ENCODE measurements at places on chromosomes 12 and 14. TPM values are rescaled to one million over a fixed set of nuclear protein-coding genes. Genes with fewer than 3 reads are reported as not detected.

DNA sequence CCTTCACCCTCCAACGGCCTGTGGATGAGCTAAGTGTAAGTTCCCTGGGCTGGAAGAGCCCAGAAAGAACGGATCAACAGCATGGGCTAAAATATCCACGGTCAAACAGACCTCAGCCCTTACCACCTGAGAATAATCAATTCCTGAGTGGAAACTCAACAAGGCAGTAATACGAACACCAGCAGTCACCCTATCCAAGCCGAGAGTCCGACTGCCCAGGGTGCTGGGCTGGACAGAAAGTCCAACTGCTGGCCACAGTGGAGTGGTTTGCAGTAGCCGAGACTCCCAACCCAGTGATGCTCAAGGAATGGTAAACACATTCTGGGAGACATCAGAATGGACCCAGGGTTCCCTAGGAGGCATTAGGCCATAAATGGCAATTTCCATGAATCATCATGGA, 36.8 kb downstream of the ANO2 start:
- H3K4me3 ChIP-seq, result no peak overlapping the region
- H3K27ac ChIP-seq, result no peak overlapping the region
- no peak for DNase-seq
- no peaks in the 10 kb centered on the region for H3K36me3 ChIP-seq

GRCh38 chr12:109840305-109841074, 7.3 kb upstream of the TRPV4 start:
- H3K36me3 ChIP-seq, result no peaks in the 10 kb centered on the region
- no peaks in the 10 kb centered on the region for H3K27me3 ChIP-seq
- H3K4me1 ChIP-seq, result no peaks in the 10 kb centered on the region

DNA sequence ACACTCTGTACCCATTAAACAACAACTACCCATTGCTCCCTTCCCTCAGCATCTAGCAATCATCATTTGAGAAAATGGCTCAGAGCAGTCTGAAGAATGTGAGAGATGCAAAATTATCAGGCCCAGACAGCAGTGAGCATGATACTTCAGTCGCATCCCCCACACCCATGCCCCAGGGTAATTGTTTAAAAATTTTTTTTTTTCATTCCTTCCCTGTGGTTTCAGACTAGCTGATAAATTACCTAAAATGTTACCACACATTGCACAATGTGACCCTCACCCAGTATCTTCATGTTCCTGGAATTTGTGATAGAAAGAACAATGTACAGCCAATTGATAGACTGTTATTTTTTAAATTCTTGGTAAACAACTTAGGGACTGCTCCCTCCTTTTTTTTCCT, 11.3 kb upstream of the USP15 start:
- H3K4me1 ChIP-seq, result no peaks in the 10 kb centered on the region
- no peaks in the 10 kb centered on the region for H3K27me3 ChIP-seq
- H3K4me3 ChIP-seq, result no peak overlapping the region

DNA sequence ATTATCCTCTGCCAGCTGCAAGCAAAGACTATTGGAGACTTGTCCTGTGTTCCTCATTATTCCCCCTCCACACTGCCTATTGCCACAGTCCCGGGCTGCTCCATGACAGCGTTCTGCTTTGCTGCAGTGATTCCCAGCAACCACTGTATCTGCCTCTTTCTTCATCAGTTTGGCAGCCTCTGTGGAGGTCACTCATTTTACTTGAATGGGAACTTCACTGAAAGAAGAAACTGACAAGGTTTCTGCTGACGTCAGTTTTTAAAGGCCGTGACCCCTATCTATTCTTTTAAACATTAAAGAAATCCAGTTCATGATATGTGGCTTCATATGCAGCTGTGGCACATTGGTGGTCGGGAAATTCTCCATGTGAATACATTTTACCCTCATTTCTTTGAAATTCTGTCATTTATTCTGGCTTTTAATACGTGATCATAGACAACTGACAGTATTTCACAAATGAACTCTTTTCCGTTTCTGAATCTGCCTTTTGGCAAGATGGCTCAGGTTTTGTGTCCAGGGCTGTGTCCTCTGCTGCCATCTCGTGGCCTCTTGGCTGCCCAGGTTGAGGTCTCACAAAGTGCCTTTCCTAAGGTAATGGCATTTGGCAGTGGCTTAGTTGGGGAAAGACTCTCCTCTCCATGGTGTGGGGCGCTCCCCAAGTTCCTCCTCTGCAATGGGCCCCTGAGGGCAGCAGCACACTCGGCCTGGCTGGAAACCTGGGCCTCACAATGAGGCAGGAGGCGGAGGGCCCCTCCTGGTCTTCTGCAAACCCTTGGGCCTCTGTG, 5.8 kb downstream of the TMEM253 start:
- DNase-seq, result peak; percentile 85
- H3K27me3 ChIP-seq, result no peaks in the 10 kb centered on the region
- H3K36me3 ChIP-seq, result no peaks in the 10 kb centered on the region
- H3K27ac ChIP-seq, result peak overlapping the region; percentile 54
- peak overlapping the region; percentile 1 for H3K4me3 ChIP-seq

GRCh38 chr12:27747111-27747820, 32.8 kb upstream of the KLHL42 start:
- H3K4me1 ChIP-seq, result peaks cover 20% of the 10 kb centered on the region
- H3K27ac ChIP-seq, result peak overlapping the region; percentile 53
- no peaks in the 10 kb centered on the region for H3K27me3 ChIP-seq
- no peak overlapping the region for H3K4me3 ChIP-seq

- no peaks in the 10 kb centered on the region for H3K27me3 ChIP-seq
- no peaks in the 10 kb centered on the region for H3K4me1 ChIP-seq
- no peak overlapping the region for H3K4me3 ChIP-seq
- H3K27ac ChIP-seq, result no peak overlapping the region
- H3K36me3 ChIP-seq, result no peaks in the 10 kb centered on the region
Measured at GRCh38 chr14:104494483-104494882, 85.1 kb upstream of the C14orf180 start.

GRCh38 chr14:96363751-96364336, 518 bp downstream of the GSKIP start:
- H3K4me3 ChIP-seq, result peak overlapping the region; percentile 97
- H3K36me3 ChIP-seq, result no peaks in the 10 kb centered on the region
- H3K4me1 ChIP-seq, result peaks cover 1% of the 10 kb centered on the region
- no peaks in the 10 kb centered on the region for H3K27me3 ChIP-seq

DNA sequence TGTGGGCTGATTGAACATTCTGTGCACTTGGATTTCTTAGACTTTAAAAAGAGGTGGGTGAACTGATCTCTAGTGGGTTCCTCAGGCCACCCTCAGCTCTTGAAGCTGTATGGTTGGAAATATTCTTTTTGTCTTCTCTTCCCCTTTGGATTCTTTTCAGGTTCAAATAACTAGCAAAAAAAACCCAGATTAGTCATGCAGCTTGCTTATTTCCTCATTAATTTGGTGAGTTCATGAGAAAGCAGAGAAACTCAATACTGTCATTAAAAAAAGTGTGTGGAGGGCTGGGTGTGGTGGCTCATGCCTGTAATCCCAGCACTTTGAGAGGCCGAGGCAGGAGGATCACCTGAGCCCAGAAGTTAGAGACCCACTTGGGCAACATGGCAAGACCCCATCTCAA, 183.4 kb downstream of the ESR2 start:
- no peaks in the 10 kb centered on the region for H3K36me3 ChIP-seq
- no peak overlapping the region for H3K4me3 ChIP-seq
- DNase-seq, result no peak

GRCh38 chr14:50943261-50943942, 881 bp downstream of the PYGL start:
- peak overlapping the region; percentile 69 for H3K4me3 ChIP-seq
- peak; percentile 78 for DNase-seq

DNA sequence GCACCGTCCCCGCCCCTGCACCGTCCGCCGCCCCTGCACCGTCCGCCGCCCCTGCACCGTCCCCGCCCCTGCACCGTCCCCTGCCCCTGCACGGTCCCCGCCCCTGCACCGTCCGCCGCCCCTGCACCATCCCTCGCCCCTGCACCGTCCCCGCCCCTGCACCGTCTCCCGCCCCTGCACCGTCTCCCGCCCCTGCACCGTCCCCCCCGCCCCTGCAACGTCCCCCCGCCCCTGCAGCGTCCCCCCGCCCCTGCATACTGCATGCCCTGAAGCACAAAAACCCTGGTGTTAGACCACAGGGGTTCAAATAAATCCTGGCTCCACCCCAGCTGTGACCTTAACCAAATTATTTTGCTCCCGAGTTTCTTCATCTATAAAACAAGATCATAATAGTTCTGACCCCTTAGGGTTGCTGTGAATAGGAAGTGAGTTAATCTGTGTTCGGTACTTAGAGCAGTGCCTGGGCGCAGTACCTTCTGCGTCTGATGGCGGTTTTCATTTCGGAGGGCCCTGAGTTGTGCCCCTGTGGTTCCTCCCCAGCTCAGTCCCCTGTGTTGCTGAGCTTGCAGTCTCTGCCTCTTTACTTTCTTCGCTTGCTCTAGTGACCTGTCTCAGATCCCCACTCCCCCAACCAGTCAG, 38.1 kb downstream of the ESRRB start:
- no peak for DNase-seq
- no peaks in the 10 kb centered on the region for H3K36me3 ChIP-seq
- no peak overlapping the region for H3K4me3 ChIP-seq

- H3K36me3 ChIP-seq, result no peaks in the 10 kb centered on the region
- H3K27me3 ChIP-seq, result no peaks in the 10 kb centered on the region
- H3K27ac ChIP-seq, result peak overlapping the region; percentile 87
- peak overlapping the region; percentile 64 for H3K4me3 ChIP-seq
- no peaks in the 10 kb centered on the region for H3K4me1 ChIP-seq
Measured at GRCh38 chr12:59594943-59595500, 807 bp upstream of the SLC16A7 start.

GRCh38 chr12:57027011-57027804, 10.9 kb upstream of the TAC3 start:
- no peak overlapping the region for H3K27ac ChIP-seq
- H3K4me1 ChIP-seq, result no peaks in the 10 kb centered on the region
- no peak overlapping the region for H3K4me3 ChIP-seq
- H3K27me3 ChIP-seq, result no peaks in the 10 kb centered on the region

GRCh38 chr12:124609041-124609989, 41.9 kb upstream of the NCOR2 start:
- H3K27ac ChIP-seq, result no peak overlapping the region
- H3K4me1 ChIP-seq, result peaks cover 11% of the 10 kb centered on the region
- DNase-seq, result peak; percentile 81
- no peak overlapping the region for H3K4me3 ChIP-seq

GRCh38 chr12:116962197-116962596, 51.4 kb downstream of the FBXW8 start:
- peaks cover 4% of the 10 kb centered on the region for H3K36me3 ChIP-seq
- H3K4me1 ChIP-seq, result no peaks in the 10 kb centered on the region
- DNase-seq, result no peak
- H3K27ac ChIP-seq, result no peak overlapping the region
- H3K27me3 ChIP-seq, result no peaks in the 10 kb centered on the region

DNA sequence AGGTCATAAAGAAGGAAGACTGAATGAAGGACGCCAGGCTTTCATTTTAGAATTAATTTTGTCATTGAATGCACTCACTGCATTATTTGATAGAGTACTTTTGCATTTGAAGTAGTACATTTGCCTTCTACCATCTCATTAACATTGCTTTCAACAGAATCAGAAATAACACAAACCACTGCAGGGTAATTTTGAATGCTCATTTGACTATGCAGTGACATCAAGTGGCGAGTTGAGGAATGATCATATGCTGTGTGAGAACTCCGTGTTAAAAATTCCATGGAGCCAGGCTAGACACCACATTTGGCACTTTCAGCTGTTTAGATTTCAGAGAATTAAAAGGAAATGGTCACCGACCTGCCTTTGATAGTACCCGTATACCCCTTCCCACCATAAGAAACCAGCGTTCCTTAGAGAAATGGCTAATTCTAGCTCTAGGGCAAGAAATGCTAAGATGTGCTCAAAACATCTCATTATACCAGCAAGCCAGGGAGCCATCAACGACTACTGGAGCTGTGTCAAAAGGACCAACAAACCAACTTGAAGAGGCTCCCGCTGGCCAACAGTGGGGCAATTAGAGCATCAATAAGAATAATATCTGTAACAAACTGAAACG, 16.5 kb downstream of the HEBP1 start:
- peaks cover 51% of the 10 kb centered on the region for H3K36me3 ChIP-seq
- no peak overlapping the region for H3K27ac ChIP-seq
- no peaks in the 10 kb centered on the region for H3K4me1 ChIP-seq
- no peak overlapping the region for H3K4me3 ChIP-seq
- H3K27me3 ChIP-seq, result no peaks in the 10 kb centered on the region

Gene PRB2
- not detected for total RNA-seq

Gene CBLN3
- 1.5 TPM for total RNA-seq

Gene CLEC2A
- not detected for total RNA-seq

Gene ACOT6
- 0.68 TPM for total RNA-seq

Gene DIO3
- not detected for total RNA-seq

Gene NAV3
- 0.95 TPM for total RNA-seq

Gene NGB
- not detected for total RNA-seq

All from right lobe of liver (tissue), 6 donors.